BJ (cell line): ENCODE measurements at places on chromosomes 6 and 20.

GRCh38 chr6:157283330-157283898 lies 39.9 kb downstream of the TMEM242 start:
- no peak for DNase-seq

DNA sequence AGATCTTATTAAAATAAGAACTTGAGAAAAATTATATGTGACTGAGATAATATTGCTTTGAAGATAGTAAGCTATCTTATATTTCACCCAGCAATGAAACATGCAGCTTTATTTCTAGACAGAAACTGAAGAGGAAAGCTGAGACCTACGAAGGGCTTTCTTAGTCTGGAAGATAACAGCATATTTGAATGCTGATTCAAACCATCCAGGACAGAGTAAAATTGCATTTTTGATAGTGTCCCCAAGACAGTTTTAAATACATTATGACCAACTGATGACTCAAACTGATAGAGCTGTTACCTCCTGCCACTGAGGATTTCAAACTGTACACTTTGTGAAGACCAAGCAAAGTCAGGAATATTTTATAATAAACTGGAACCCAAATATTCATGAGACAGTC lies 409.6 kb downstream of the GRIK2 start:
- DNase-seq, result no peak

GRCh38 chr20:40961686-40962640 lies 66.7 kb upstream of the TOP1 start:
- no peak for DNase-seq

DNA sequence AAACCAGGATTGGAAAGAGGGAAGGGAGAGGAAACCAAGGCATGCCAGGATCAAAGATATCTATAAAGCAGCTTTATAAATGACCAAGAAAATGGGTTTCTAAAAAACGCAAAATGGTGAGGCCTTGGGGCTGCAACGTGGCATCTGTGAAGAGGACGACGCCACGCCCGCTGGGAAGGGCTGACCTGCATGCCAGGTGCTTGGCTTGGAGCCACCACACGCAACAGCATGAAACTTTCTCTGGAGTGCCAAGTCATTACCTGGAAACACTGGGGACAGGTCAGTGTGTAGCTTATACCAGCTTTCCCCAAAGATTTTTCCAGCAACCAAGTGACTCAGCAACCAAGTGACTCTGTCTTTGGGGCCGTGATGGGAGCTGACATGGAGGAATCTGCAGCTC lies 82.5 kb downstream of the POPDC3 start:
- no peak for DNase-seq

- no peak for DNase-seq
These were observed 357.7 kb downstream of the CD83 start for GRCh38 chr6:14475306-14475705.

DNA sequence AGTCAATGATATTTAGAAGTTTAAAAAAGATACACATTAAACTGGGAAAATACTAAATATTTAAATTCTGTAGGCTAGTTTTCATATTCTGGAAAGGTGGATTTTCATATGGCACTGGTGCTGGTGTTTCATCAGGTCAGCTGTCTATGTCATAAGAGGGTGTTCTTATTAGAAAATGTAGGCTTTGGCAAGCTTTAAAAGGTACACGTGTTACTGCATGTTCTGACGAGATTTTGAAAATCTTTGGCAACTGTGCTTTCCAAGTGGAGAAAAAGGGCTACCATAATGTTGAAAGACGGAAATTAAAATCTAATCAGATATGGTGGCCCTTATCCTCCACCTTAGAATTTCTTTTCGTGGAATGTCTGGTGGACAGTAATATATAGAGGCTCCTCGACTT lies 30.0 kb downstream of the SLC22A3 start:
- no peak for DNase-seq

- no peak for DNase-seq
These were observed 461.0 kb upstream of the JARID2 start for GRCh38 chr6:14784596-14785492.

- DNase-seq, result no peak
These were observed 106.1 kb downstream of the NOL4L start for GRCh38 chr20:32479012-32479411.

GRCh38 chr6:44339763-44340625 lies 2.5 kb upstream of the SPATS1 start:
- DNase-seq, result no peak

GRCh38 chr6:65006788-65007187 lies 700.2 kb downstream of the EYS start:
- DNase-seq, result no peak

GRCh38 chr6:54702772-54703171 lies 143.8 kb upstream of the FAM83B start:
- DNase-seq, result no peak
